Neural progenitor cell (in vitro differentiated cells): ENCODE measurements at places on chromosomes 6 and 20.

DNA sequence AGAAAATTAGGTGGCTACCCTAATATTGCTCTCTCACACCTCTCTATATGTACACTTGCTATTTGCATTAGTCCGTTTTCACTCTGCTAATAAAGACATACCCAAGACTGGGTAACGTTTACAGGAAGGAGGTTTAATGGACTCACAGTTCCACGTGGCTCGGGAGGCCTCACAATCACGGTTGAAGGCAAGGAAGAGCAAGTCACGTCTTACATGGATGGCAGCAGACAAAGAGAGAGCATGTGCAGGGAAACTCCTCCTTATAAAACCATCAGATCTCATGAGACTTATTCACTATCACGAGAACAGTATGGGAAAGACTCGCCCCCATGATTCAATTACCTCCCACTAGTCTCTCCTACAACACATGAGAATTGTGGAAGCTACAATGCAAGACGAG, 53.4 kb downstream of the EPM2A start:
- no peak for DNase-seq

- no peak for DNase-seq
Observed at GRCh38 chr6:31946370-31946885, 533 bp downstream of the CFB start.

GRCh38 chr20:49591217-49591865, 23.4 kb upstream of the PTGIS start:
- no peak for DNase-seq

- DNase-seq, result no peak
Observed at GRCh38 chr6:149890629-149891045, 7.3 kb downstream of the RAET1E start.

DNA sequence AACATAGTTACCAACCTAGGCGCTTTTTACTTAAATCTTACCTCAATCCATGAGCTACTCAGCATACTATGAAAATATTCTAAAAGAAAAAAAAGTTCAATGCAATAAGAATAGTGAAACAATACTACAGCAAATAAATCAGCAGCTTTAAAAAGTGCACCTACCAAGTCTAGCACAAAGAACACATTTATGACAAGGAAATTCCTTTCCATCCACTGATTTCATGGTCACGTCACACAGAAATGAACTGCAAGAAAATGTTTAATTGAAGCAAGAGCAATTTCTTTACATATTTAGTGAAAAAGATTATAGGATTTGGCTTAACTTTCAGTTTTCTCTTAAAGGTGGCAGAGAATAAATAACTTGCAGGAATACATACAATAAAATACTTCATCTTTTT, 36.2 kb downstream of the IBTK start:
- no peak for DNase-seq

DNA sequence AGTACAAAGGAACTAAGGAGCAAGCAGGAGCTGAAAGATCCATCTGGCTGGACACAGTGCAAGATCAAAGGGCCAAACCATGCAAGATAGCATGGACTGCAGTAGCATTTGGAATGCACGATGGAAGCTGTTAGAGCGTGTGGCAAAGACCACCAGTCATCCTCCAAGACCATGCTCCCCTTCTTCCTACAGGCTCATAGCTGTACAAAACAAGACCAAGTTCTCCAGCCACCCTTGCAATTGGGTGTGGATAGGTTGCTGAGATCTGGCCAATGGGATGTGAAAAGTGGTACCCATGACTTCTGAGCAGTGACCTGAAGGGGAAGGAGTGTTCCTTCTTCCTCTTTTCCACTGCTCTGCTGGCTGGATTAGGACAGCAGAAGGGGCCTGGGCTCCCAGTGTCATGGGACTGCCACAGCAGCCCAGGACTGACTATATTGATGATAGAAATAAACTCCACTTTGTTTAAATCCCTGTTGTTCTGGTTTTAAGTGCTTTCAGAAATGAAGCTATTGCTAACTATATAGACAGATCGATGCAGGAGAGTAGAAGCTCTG, 64.9 kb downstream of the SLC22A23 start:
- no peak for DNase-seq
